Left lung (tissue), 14 donors: ENCODE measurements at places on chromosomes 4 and X. TPM values are rescaled to one million over a fixed set of nuclear protein-coding genes. Genes with fewer than 3 reads are reported as not detected.
A peak's percentile ranks its signal among the peaks of the same experiment; 100 is the strongest.

DNA sequence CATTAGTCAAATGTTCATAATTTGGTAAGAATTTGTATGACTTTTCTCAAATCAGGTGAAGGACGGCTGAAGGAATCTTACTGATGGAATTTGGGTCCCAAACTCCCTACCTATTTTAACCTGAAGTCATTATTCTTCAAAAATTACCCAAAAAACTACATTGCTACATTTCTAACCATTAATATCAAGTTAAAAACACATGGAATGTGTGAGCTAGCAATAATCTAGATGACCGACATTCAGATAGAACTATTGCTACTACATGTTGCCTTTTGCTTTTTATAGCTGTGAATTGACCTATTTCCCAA, 25.3 kb upstream of the WWC2 start:
- DNase-seq, result no peak

Gene MAGEC3
- not detected for total RNA-seq

Gene UFSP2
- 28.4 TPM for total RNA-seq

GRCh38 chr4:37389967-37390580, 145.5 kb downstream of the NWD2 start:
- DNase-seq, result peak; percentile 34
